IMR-90 (cell line): ENCODE measurements at places on chromosomes 16 and 17. TPM values are rescaled to one million over a fixed set of nuclear protein-coding genes. Genes with fewer than 3 reads are reported as not detected.

The NGFR gene
- 0.18 TPM in 1 of 2 replicates, not detected in the other for total RNA-seq

The GAS2L2 gene
- not detected in 2 replicates for total RNA-seq

The TPSG1 gene
- not detected in 2 replicates for total RNA-seq

The MYL4 gene
- total RNA-seq = 0.28 TPM in 1 of 2 replicates, not detected in the other

The ATP2A3 gene
- 0.18 and 0.28 TPM in 2 replicates for total RNA-seq

The MYH2 gene
- not detected in 2 replicates for total RNA-seq

The ERBB2 gene
- 26.1 and 28.7 TPM in 2 replicates for total RNA-seq

The ITGAE gene
- 47.8 and 54.1 TPM in 2 replicates for total RNA-seq

The TNRC6C gene
- 2.7 and 3.6 TPM in 2 replicates for total RNA-seq

The TEPSIN gene
- 3.2 and 3.3 TPM in 2 replicates for total RNA-seq

The OR1F1 gene
- not detected in 2 replicates for total RNA-seq

- DNase-seq = no peak
- no peaks in the 10 kb centered on the region; the same call in 1 of the 2 replicates for H3K4me1 ChIP-seq
- H3K4me3 ChIP-seq = no peak overlapping the region
- H3K27ac ChIP-seq = no peak overlapping the region
- no peaks in the 10 kb centered on the region; the same call in none of the 2 replicates for H3K27me3 ChIP-seq
Measured at GRCh38 chr16:65601781-65602180, 479.9 kb upstream of the CDH11 start.

- H3K36me3 ChIP-seq = peaks cover 29% of the 10 kb centered on the region
- no peak overlapping the region for H3K27ac ChIP-seq
- DNase-seq = no peak
- peaks cover 4% of the 10 kb centered on the region; the same call in 1 of the 2 replicates for H3K4me1 ChIP-seq
- no peak overlapping the region for H3K4me3 ChIP-seq
Measured at GRCh38 chr16:88835383-88835782, 21.4 kb downstream of the GALNS start.

DNA sequence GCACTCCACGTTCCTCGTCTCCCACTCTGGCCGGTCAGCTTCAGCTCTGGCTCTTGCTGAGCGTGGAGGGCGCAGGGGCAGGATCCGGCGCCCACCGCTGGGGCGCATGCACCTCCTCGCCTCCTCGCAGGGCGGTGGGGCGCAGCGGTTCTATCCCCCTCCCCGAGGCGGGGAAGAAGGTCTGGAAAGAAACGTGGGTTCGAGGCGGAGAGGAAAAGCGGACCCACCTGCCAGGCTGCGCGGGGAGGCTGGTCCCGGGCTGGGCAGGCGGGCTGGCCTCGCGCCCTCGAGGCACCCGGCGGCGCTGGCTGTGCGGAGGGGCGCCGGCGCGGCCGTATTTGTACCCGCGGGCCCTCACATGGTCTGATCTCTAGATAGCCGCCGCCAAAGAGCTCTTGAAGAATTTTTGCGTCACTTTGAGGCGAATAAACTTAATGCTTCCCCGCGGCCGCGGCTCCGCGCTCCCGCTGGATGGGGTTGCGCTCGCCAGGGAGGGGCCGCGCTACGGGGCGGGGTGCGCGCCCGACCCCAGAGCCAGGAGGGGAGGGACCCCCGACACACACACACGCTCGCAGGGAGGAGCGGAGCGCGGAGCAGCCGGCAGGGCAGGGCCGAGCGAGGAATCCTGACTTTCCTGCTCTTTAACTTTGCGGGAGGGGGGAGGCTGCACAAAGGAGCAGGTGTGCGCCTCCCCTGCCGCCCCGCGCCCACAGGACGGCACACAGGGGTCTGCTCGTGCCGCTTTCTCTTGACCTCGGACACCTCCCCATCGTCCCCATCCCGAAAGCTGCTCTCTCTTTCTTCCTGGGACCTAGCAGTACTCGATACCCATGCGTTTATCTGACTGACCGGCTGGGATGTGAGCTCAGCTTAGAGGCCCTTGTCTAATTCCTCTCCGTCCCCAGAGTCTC lies at the start of gene SLC6A4:
TSS of gene SLC6A4 (minus strand) at position 312 of the 911 bp plus-strand sequence. CDS start 13,739 bp downstream, outside the sequence.
- H3K4me3 ChIP-seq = peak within 1 kb of the TSS; percentile 48
- H3K36me3 ChIP-seq = no peaks in the 10 kb centered on the region
- peaks cover 5% of the 10 kb centered on the region; the same call in 1 of the 2 replicates for H3K4me1 ChIP-seq
- no peak for DNase-seq
- no peak within 1 kb of the TSS for H3K27ac ChIP-seq

GRCh38 chr16:80563066-80563465 lies 22.3 kb downstream of the DYNLRB2 start:
- no peaks in the 10 kb centered on the region for H3K4me1 ChIP-seq
- no peaks in the 10 kb centered on the region for H3K36me3 ChIP-seq
- no peak overlapping the region for H3K27ac ChIP-seq

GRCh38 chr17:81537856-81538555 lies 9.8 kb downstream of the FSCN2 start:
- no peak overlapping the region for H3K27ac ChIP-seq
- no peak overlapping the region for H3K4me3 ChIP-seq
- H3K27me3 ChIP-seq = peaks cover 10% of the 10 kb centered on the region; the same call in 1 of the 2 replicates

DNA sequence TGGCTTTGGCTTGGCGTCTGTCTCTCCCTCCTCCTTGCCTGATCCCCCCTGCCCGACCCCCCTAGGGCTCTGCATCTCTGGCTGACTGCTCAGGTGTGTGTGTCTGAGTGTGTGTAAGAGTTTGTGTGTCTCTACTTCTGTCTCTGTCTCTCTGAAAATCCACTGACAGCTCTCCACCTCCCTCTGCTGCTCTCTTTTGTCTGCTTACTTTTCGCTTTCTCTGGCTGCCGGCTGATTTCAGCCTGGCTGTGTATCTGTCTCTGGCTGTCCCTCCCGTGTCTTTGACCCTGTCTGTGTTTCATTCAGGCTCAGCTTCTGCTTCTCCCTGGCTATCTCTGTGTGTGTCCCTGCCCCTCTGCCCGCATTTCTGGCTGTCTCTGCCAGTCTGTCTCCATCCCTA lies 3.8 kb upstream of the SPEM1 start:
- no peaks in the 10 kb centered on the region for H3K27me3 ChIP-seq
- DNase-seq = no peak
- no peak overlapping the region for H3K4me3 ChIP-seq
- peaks cover 27% of the 10 kb centered on the region for H3K36me3 ChIP-seq

DNA sequence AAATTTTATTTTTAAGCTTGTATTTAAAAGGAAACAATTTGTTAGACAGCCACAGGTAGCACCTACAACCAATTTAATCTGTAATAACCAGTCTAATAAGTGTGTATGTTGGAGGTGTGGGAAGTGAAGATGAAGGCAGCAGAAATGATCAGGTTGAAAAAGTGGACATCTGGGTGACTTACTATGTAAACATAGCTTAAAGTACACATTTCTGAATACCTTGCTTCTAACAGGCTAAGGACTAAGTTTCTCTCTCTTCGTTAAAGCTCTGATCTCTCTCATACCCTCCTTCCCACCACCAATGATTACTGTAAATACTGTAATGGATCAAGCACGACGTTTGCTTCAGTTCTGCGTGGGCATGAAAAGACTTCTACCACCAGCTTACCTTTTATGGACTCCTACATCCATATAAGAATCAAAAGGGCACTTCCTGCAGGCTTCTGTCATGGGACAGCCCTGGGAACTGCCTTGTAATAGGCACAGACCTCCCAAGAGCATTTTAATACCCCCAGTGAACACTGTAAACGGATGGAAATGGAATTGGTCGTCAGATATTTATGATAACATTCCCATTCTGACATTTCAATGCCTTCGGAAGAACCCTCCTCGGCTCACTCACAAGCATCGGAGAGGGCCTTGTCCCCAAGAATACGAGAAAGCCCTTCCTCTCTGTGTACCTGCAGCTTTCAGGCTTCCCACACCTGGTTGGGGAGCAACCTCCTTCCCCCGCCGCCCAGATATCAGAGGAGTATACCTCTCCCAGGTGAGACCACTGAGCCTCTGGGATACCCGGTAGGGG lies 700 bp downstream of the CCDC43 start:
- H3K36me3 ChIP-seq = no peaks in the 10 kb centered on the region
- H3K27me3 ChIP-seq = no peaks in the 10 kb centered on the region
- H3K27ac ChIP-seq = peak overlapping the region; percentile 82
- peak; percentile 38 for DNase-seq

DNA sequence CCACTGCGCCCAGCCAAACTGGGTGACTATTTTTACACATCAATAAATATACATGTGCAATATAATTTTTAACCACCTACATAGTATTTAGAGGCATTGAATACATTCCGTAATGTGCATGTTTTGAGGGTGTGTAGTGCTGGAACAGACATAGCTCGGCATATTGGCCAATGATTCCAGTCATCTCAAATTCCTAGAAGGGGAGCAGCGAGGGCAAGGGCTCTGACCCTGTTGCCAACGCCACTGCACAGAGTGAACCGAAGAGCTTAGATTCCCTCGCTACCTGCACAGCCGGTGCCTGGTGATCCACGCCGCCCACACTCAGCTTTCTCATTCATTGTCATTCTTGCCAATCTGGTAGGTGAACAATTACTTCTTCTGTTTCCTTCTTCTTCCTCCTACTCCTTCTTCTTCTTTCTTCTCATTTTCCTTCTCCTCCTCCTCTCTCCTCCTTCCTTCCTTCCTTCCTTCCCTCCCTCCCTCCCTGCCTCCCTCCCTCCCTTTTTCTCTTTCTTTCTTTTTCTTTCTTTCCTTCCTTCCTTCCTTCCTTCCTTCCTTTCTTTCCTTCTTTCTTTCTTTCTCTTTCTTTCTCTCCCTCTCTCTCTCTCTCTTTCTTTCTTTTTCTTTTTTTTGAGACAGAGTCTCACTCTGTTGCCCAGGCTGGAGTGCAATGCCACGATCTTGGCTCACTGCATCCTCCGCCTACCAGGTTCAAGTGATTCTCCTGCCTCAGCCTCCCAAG lies 26.3 kb upstream of the ATP2A3 start:
- no peak overlapping the region for H3K27ac ChIP-seq
- peak; percentile 22 for DNase-seq
- H3K36me3 ChIP-seq = no peaks in the 10 kb centered on the region
- peaks cover 3% of the 10 kb centered on the region; the same call in 1 of the 2 replicates for H3K4me1 ChIP-seq
- H3K4me3 ChIP-seq = no peak overlapping the region
- H3K27me3 ChIP-seq = peaks cover 5% of the 10 kb centered on the region; the same call in 1 of the 2 replicates

- H3K4me1 ChIP-seq = no peaks in the 10 kb centered on the region
- H3K36me3 ChIP-seq = no peaks in the 10 kb centered on the region
- no peak overlapping the region for H3K4me3 ChIP-seq
- no peak overlapping the region for H3K27ac ChIP-seq
Measured at GRCh38 chr16:80573700-80574120, 32.9 kb downstream of the DYNLRB2 start.

GRCh38 chr17:33766721-33767120 lies 473.6 kb upstream of the ASIC2 start:
- H3K4me3 ChIP-seq = no peak overlapping the region
- H3K27me3 ChIP-seq = no peaks in the 10 kb centered on the region
- H3K4me1 ChIP-seq = no peaks in the 10 kb centered on the region
- H3K36me3 ChIP-seq = no peaks in the 10 kb centered on the region
- no peak for DNase-seq
- no peak overlapping the region for H3K27ac ChIP-seq

GRCh38 chr16:49588729-49589384 lies 215.3 kb downstream of the C16orf78 start:
- H3K27me3 ChIP-seq = peaks cover 22% of the 10 kb centered on the region
- no peak overlapping the region for H3K4me3 ChIP-seq
- H3K36me3 ChIP-seq = no peaks in the 10 kb centered on the region
- H3K4me1 ChIP-seq = no peaks in the 10 kb centered on the region
- DNase-seq = peak; percentile 24

GRCh38 chr16:25157271-25157875 lies 45.8 kb downstream of the LCMT1 start:
- no peaks in the 10 kb centered on the region for H3K4me1 ChIP-seq
- no peaks in the 10 kb centered on the region for H3K27me3 ChIP-seq

GRCh38 chr16:85415196-85416090 lies 197.7 kb upstream of the GSE1 start:
- H3K27me3 ChIP-seq = no peaks in the 10 kb centered on the region
- H3K36me3 ChIP-seq = 0 out of 2 replicates have a peak, but pooled peaks cover 1% of the 10 kb centered on the region
- no peak overlapping the region for H3K4me3 ChIP-seq
- no peak overlapping the region for H3K27ac ChIP-seq

- H3K4me3 ChIP-seq = no peak overlapping the region
- H3K27me3 ChIP-seq = peaks cover 31% of the 10 kb centered on the region
- H3K27ac ChIP-seq = no peak overlapping the region
- DNase-seq = no peak
- H3K4me1 ChIP-seq = peaks cover 8% of the 10 kb centered on the region; the same call in 1 of the 2 replicates
Measured at GRCh38 chr17:2012499-2012898, 12.6 kb downstream of the RTN4RL1 start.

DNA sequence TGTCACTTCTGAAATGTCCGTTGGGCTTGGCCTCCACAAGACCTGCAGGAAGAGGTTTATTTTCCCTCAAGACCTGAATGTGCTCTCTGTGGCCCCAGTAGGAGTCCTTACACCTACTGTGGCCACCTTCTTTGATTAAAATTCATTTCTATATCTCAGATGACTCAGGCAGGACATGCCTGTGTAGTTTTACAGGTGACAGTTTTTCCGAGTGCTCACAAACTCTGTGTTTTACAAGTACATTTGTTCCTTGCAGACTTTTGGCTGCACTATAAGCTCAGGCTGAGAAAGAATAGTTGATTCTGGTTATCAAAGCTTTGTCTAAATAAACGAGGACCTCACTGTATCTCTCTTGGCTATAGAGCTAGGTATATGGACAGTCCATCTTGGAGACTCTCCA lies 257.1 kb downstream of the MAP2K4 start:
- H3K4me3 ChIP-seq = no peak overlapping the region
- no peaks in the 10 kb centered on the region for H3K36me3 ChIP-seq
- no peak overlapping the region for H3K27ac ChIP-seq
- DNase-seq = no peak

GRCh38 chr17:42227849-42228700 lies 33.8 kb upstream of the GHDC start:
- H3K27me3 ChIP-seq = no peaks in the 10 kb centered on the region
- H3K4me3 ChIP-seq = no peak overlapping the region
- H3K27ac ChIP-seq = no peak overlapping the region

- H3K4me3 ChIP-seq = no peak overlapping the region
- H3K4me1 ChIP-seq = peaks cover 8% of the 10 kb centered on the region
- no peak for DNase-seq
- no peak overlapping the region for H3K27ac ChIP-seq
- H3K36me3 ChIP-seq = peaks cover 42% of the 10 kb centered on the region
Measured at GRCh38 chr16:66746682-66747081, 4.7 kb downstream of the DYNC1LI2 start.

DNA sequence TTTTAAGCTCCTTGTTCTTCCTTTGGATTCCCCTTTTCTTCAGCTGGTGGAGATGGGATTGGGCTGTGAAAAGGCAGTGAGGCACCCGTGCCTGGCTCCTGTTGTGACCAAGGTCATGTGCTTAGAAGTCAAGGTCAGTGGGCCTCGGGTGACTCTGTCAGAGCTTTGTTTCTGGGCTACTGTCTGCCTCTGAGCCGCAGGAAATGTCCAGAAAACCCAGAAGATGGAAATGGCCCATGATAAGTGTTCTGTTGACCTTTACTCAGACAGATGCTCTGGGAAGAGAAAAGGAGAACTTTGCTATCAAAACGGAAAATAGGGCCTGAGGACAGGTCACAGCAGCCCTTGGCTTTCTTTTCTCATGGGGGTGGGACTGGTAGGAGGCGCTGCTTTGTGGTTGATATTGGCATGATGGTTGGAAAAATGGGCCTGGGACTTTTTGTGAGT lies 2.9 kb downstream of the ABCC1 start:
- peak overlapping the region; percentile 82 for H3K4me3 ChIP-seq
- peak overlapping the region; percentile 87 for H3K27ac ChIP-seq
- H3K4me1 ChIP-seq = peaks cover 25% of the 10 kb centered on the region
- DNase-seq = no peak
- H3K27me3 ChIP-seq = no peaks in the 10 kb centered on the region
- peaks cover 19% of the 10 kb centered on the region; the same call in 1 of the 2 replicates for H3K36me3 ChIP-seq
